ENCODE measurements at places on chromosomes 11 and 22.

GRCh38 chr11:110858547-110858921, 146.3 kb upstream of the ARHGAP20 start:
- no peak for DNase-seq

DNA sequence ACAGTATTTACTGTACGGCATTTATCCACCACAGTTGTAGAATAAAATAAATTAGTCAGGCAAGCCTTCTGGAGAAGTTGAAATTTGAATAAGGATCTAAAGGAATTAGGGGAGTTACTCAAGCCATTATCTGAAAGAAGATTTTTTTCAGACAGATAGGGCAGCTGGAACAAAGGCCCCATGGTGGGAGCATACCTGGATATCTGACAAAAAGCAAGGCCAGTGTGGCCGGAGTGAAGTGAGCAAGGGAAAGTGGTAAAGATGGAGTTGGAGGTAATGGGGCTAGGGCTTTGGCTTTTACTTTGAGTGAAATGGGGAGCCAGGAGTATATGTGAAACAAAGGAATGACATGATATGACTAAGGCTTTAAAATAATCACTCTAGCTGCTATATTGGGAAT, 45.7 kb upstream of the PSMA1 start:
- DNase-seq: no peak

- DNase-seq: no peak
These were observed 81.7 kb upstream of the APOA1 start for GRCh38 chr11:116918925-116919655.

- no peak for DNase-seq
These were observed 38.3 kb upstream of the NFAM1 start for GRCh38 chr22:42470366-42471082.

DNA sequence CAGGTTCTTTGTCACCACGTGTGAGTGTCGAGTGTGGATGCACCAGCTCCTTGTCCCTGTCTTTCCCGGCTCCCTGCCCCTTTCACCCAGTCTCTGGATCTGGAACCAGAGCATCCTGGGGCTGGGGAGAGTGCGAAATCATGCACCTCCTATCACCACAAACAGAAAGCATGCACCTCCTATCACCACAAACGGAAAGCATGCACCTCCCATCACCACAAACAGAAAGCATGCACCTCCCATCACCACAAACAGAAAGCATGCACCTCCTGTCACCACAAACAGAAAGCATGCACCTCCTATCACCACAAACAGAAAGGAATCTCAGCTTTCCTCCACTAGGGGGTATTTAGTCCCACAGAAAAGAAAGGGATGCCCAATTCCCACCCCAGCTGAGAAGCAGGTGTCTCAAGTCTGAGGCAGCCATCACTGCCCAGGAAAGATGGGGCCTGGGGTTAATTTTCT, 5.9 kb upstream of the GLB1L3 start:
- no peak for DNase-seq

- DNase-seq: no peak
These were observed 564.6 kb upstream of the FAT3 start for GRCh38 chr11:91660036-91660435.

GRCh38 chr11:45741582-45741981, 63.4 kb upstream of the SLC35C1 start:
- DNase-seq: no peak

Measured in activated CD4-positive, alpha-beta T cell treated with anti-CD3 and anti-CD28 coated beads for 1 hour (primary cell).